ENCODE measurements at places on chromosomes 5 and 9. TPM values are rescaled to one million over a fixed set of nuclear protein-coding genes. Genes with fewer than 3 reads are reported as not detected.

DNA sequence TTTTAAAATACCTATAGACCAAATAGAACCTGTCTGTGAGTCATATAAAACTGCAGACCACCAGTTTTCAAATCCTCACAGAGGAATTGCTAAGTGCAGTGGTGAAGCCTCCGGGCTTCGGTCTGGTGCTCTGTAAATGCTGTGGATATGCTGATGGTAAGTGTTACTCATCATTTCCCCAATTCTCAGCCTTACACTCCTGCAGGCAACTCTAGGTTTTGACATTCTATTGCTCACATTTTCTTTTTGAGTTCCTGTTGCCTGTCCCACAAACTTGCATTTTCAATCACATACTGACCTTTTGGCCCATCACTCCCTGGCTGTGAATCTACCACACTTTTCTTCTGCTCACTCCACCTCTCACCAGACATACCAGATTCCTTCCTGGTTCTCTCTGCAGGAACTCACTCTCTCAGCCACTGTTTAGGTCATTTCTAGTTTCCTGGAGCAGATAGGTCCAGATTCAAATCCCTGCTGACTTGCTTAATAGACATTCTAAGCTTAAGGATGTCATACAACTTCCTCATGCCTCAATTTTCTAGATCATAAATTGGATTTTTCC lies 192.9 kb downstream of the RAB3C start:
- no peak for DNase-seq

- no peak for DNase-seq
Measured at GRCh38 chr9:123390337-123391135, 34.5 kb downstream of the CRB2 start.

GRCh38 chr9:85428230-85428629 lies 313.5 kb downstream of the AGTPBP1 start:
- DNase-seq: no peak

Gene RBM22
- 67.4 TPM for polyA plus RNA-seq

Gene GABRB2
- polyA plus RNA-seq: 1.8 TPM
